Astrocyte of the spinal cord (primary cell): ENCODE measurements at places on chromosomes 6 and 20.
A peak's percentile ranks its signal among the peaks of the same experiment; 100 is the strongest.

GRCh38 chr6:3532296-3532916, 75.6 kb upstream of the SLC22A23 start:
- DNase-seq, result no peak

DNA sequence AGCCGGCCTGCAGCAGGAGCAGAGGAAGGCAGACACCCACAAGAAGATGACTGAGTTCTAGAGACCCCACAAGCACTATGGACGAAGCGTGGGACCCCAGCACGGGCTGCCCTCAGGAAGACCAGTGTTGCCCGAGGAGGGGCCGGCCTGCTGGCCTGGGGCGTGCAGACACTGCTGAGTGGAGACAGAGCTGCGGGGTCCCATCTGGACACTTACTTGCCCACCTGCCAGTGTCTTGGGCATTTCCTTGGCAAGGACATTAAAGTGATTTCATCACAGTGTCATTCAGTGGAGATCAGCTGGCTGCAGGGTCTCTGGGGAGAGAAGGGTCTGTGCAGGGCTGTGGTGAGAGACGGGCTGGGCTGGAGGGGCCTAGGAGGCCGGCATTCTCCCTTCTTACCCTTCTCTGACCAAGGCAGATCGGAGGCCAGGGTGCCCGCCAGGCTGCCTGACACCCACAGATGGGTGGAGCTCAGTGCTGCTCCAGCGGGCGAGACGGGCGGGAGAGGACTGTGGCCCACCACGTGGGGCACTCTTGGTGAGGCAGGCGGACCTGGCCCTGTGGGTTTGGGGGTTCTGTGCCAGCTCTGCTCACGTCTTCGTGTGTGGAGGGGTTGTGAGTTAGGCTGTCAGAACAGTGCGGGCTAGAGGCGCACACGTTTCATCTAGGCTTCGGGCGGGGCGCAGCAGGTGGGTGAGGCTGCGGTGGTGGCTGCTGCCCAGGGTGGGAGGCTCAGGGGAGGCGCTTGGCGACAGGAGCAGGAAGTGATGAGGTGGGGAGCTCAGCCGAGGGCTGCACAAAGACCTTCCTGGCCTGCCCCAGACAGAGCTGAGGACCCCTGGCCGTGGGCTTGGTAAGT, at the start of gene LIME1:
Gene LIME1, plus strand, starts transcription at position 806 of the 860 bp plus-strand sequence. CDS start 886 bp downstream, outside the sequence.
- DNase-seq, result no peak

DNA sequence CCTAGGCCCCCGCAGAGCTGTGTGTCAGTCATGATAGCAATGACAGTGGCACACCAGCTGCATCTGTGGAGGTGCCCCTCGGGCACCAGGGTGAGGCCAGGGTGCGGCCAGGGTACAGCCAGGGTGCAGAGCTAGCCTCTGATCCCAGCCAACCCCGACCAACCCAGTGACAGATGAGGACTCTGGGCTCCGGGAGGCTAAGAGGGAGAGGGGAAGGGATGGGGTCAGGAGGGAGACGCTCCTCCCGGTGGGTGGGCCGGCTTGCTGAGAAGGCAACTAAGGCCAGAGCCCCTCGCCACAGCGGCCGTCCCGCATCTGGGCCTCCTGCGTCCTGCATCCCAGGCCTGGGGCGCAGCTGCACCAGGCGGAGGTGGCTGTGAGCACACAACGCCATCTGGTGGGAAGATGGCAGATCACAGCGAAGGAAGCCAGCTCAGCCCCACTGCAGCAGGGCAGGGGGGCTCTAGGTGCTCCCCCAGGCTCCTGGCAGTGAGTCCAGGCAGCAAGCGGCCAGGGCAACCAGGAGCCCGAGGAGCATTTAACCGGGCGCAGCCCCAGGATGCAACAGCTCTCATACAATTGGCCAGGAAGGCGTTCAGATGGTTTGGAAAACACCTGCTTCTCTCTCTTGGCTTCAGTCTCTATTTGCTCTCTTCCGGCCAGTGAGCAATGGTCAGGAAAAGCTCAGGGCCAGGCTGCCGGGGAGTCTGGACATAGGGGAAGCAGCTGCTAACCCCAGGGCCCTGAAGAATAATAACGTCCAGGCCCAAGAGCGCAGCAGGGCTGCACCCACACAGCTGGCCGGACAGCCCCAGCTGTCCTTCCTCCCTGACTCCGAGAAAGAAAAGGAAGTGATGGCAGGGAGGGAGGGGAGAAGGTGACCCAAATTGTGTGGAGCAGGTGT, 169.4 kb downstream of the TAF4 start:
- DNase-seq, result peak; percentile 27

- no peak for DNase-seq
Observed at GRCh38 chr20:21017528-21018085, 88.6 kb downstream of the LINC00237 start.

GRCh38 chr6:136467186-136467585, 83.0 kb downstream of the MAP7 start:
- DNase-seq, result no peak

GRCh38 chr6:114523508-114523907, 180.7 kb upstream of the HS3ST5 start:
- DNase-seq, result no peak

- no peak for DNase-seq
Observed at GRCh38 chr6:158206740-158207421, 38.7 kb downstream of the GTF2H5 start.

DNA sequence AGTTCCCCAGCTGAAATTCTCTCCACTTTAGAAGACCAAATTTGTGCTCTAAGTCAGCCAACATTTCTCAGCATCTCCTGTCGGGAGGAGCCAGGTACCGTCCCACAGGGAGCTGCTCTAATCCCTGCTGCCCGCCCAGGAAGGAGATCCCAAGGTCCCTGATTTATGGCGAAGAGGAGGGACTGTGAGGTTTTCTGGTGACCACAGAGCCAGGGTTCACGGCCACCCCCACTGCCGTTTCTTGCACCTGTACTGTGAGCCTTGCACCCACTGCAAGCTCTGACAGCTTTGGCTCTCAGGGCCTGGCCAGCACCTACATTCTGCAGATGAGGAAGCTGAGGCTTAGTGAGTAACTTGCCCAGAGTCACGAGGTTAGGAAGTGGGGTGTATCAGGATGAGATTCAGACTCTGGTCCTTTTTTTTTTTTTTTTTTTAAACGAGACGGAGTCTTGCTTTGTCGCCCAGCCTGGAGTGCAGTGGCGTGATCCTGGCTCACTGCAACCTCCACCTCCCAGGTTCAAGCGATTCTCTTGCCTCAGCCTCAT, 34.9 kb downstream of the FOXC1 start:
- DNase-seq, result no peak

DNA sequence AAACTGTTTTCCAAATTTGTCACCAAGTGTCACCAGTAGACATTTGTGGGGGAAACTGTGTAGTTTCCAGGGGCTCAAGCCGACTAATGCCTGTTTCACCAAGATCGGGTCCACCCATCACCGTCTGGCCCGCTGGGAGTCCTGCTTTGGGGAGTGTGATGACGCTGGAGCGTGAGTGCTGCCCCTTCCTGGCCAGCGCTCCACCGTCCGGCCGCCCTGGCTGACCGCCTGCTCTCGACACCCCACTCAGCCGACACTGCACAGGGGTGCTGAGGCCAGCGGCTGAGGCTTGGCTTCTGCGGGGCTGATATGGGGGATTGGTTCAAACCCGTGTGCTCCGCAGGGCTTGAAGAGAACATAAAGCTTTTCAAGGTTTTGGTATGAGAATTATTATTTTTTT, 160.1 kb downstream of the SMOC2 start:
- no peak for DNase-seq

GRCh38 chr6:81886157-81886556, 133.7 kb upstream of the TENT5A start:
- no peak for DNase-seq

DNA sequence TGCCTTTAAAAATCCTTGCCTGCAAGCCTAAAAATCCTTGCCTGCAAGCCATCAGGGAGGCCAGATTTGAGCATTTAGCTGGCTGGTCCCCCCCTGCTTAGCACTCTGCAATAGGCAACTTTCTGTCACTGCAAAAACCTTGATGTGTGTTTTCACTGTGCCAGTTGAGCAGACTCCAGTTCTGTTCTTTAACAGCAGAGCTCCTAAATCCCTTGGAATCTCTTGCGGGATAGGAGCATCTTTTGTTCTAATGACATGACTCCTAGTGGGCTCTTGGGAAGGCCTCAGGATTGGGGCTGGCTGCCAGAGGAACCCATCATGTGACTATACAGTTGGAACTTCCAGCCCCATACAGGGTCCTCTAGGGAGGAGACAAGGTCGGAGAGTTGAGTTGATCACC, 50.4 kb downstream of the FAM184A start:
- DNase-seq, result no peak

- DNase-seq, result no peak
Observed at GRCh38 chr6:21914121-21914973, 320.8 kb downstream of the SOX4 start.

GRCh38 chr6:43494766-43495165, 15.4 kb downstream of the LRRC73 start:
- DNase-seq, result no peak

GRCh38 chr6:45877970-45878590, 137.6 kb downstream of the CLIC5 start:
- no peak for DNase-seq

GRCh38 chr6:90537723-90538258, 49.1 kb downstream of the MAP3K7 start:
- no peak for DNase-seq

GRCh38 chr6:161686655-161687054, 412.8 kb upstream of the AGPAT4 start:
- DNase-seq, result no peak

DNA sequence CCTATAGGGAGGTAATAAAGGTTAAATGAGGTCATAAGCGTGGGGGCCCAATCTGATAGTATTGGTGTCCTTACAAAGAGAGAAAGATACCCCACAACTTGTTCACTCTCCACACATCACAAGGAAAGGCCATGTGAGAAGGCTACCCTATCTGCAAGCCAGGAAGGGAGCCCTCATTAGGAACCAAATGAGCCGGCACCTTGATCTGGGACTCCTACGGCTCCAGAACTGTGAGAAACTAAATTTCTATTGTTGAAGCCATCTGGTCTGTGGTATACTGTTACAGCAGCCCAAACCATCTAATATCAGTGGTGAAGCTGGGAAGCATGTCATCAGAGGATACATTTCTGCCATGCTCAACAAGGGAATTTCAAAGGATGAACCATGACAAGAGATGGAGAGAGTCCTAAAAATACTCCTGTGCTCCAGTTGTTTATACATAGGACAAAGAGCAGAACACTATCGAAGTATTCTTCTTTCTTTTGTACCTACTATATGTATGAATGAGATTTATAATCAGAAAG, 10.4 kb downstream of the COX7A2 start:
- DNase-seq, result no peak

DNA sequence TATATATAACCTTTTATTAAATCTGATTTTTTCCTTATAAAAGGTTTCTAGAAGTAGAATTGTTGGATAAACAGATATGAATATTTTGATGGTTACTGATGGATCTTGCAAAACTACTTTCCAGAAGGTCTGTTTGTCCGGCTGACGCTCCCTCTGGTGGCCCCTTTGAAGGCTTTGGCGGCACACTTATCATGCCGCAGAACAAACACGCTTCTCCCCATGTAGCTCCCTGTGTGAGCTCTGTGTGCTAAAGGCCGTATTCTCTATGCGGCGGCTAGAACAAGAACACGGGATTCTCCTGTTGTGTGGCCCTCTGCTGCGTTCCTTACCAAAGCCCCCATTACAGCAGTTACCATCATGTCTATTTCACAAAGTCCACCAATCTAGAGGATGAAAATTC, 30.0 kb downstream of the PPP1R3G start:
- DNase-seq, result peak; percentile 74

DNA sequence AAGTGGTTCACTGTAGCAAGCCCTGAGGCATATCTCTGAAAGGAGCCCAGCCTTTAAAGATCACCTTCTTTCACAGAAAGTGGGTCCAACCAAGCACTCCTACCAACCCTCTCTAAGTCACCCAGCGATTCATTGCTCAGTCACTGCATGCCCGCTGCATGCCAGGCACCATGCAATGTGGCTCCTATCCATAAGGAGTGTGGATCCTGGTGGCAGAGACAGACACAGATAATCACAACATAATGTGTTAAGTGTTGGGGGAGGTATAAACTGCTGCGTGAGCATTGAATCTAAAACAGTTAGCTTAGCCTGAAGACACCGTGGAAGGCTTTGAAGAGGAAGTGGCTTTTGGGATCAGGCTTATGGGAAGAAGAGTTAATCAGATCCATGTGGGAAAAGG, 659.5 kb downstream of the PTPRT start:
- DNase-seq, result no peak

DNA sequence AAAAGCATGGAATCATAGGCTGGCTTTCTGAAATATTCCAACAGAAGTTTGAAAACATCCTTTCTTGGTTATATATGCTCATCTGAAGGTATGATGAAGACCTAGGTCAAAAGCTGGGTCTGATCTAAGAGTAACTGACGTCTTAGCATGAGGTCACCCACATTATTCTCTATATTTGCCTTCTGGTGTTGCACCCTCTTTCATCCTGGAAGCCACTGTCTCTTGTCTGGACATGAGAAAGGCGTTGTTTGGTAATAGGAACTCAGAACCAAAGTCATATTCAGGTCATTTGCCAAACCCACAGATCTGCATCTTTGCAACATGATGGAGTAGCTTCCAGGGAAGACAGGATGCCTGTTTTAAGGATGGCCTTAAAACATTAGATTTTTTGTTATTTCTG, 17.6 kb downstream of the GABRR1 start:
- no peak for DNase-seq

- DNase-seq, result peak; percentile 58
Observed at GRCh38 chr6:22041797-22042480, 254.9 kb downstream of the PRL start.

DNA sequence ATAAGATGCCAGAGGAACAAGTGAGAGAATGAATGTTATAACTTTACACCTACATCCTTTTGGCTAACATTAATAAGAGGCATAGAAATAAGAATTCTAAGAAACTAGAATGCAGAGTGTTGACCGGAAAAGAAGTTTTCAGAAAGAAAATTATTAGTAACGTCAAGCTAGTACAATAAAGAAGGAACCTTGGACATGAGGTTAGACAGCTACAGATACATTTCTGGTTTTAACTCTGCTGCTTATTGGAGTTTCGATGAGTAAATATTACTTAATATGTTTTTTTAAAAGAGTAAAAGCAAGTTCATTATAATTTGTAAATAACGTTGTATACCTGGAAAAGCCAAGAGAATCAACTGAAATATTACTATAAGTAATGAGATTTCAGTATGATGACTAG, 22.7 kb downstream of the TAB2 start:
- DNase-seq, result no peak

GRCh38 chr20:23937303-23938117, 51.1 kb downstream of the GGTLC1 start:
- DNase-seq, result peak; percentile 34

- peak; percentile 48 for DNase-seq
Observed at GRCh38 chr20:52076164-52076563, 115.4 kb downstream of the ZFP64 start.

- DNase-seq, result no peak
Observed at GRCh38 chr6:138387577-138388368, 10.1 kb downstream of the SMIM28 start.

- no peak for DNase-seq
Observed at GRCh38 chr6:3426091-3426926, 30.5 kb downstream of the SLC22A23 start.

- DNase-seq, result peak; percentile 24
Observed at GRCh38 chr6:94270091-94270948, 851.0 kb upstream of the EPHA7 start.

GRCh38 chr6:87917886-87918285, 129.8 kb upstream of the SPACA1 start:
- no peak for DNase-seq
